ENCODE measurements at places on chromosomes 4 and X.

- no peak for DNase-seq
Observed at GRCh38 chrX:110218591-110218990, 99.3 kb downstream of the AMMECR1 start.

- DNase-seq: no peak
Observed at GRCh38 chr4:80220711-80221110, 23.4 kb downstream of the PRDM8 start.

DNA sequence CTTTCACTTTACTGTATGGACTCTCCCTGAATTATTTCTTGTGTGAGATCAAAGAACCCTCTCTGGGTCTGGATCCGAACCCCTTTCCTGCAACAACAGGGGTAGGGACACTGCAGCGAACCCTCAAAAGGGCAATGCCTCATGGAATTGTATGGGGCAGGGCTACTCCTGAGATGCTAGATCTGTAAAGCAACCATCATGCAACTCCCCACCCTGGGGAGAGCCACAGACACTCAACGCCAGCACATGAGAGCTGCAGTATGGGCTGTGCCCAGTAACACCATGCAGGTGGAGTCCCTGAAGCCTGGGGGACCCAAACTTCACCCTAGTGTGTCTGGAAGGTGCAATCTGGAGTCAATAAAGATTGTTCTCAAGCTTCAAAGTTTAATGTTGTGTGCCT is 304.7 kb downstream of the DCHS2 start:
- no peak for DNase-seq

DNA sequence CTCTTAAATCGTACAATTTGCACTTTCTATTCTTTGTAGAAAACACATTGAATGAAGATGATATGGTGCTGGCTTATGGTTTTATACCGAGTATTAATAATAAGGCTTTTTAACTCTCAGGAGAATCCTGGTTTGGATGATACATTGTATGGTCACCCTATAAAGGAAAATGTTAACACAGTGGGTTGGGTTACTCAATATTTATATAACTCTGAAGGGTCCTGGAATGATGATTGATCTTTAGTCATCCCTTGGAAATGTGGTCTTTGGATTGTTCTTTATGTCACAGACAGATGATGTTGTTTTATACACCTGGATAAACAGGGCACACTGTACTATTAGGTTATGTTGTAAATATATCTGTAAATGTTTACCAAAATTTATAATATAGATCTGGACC is 496.2 kb upstream of the NDST4 start:
- DNase-seq: no peak

- no peak for DNase-seq
Observed at GRCh38 chr4:124085561-124086180, 626.9 kb downstream of the ANKRD50 start.

- no peak for DNase-seq
Observed at GRCh38 chr4:112418092-112418491, 97.9 kb downstream of the NEUROG2 start.

- DNase-seq: no peak
Observed at GRCh38 chrX:149531599-149531998, 9.2 kb upstream of the EOLA1 start.

Data from naive thymus-derived CD4-positive, alpha-beta T cell (primary cell).